Stimulated activated CD8-positive, alpha-beta memory T cell treated with anti-CD3 and anti-CD28 coated beads, Interleukin-2, amount 100 ng/mL, for 1 hour (primary cell): ENCODE measurements at places on chromosomes 3 and 15.

DNA sequence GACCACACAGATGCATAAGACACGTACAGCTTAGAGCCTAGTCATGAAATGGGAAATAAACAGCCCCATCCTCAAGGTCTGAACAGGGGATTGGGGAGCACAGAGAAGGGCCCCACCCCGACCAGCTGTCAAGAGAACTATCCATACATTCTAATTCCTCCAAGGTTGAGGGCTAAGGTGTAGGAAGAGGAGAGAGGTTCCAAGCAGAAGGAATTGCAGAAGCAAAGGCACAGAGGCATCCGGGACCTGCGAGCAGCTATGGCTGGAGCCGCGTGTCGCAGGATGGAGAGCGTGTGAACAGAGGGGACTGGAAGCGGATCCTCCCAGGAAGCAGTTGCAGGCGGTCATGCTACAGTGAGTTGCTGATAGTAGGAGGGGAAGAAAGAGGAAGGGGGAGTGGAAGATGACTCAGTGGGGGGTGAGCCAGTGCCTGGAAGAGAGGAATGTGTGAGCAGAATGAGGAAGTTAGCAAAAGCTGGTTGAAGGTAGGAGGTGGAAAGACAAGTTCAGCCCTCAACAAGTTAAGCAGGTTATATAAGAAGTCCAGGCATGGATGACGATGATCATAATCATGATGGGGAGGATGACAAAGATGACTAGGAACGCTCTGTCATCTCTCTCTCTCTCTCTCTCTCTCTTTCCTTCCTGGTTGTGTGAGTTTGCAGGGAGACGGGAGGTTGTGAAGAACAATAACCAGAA lies 89.7 kb downstream of the LIPC start:
- no peak for DNase-seq

GRCh38 chr3:37546876-37547275 lies 314.8 kb upstream of the CTDSPL start:
- no peak for DNase-seq

DNA sequence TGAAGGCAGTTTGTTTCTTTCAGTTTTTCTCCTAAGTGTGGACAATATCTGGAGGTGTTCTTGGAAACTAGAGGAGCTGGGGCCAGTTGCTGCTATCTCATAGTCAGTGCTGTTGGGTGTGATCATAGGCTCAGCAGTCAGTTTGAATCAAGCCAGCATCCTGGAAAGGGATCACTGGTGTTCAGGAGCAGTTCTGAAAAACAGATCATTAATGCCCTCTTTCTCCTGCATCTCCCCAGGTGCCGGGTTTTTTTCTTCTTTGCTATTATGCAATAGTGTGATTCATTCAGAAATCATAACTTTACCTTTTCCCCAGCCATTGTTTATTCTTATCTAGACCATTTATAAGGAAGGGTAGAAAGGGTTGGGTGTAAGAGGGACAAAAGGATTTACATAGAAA lies 24.0 kb downstream of the LNP1 start:
- no peak for DNase-seq

DNA sequence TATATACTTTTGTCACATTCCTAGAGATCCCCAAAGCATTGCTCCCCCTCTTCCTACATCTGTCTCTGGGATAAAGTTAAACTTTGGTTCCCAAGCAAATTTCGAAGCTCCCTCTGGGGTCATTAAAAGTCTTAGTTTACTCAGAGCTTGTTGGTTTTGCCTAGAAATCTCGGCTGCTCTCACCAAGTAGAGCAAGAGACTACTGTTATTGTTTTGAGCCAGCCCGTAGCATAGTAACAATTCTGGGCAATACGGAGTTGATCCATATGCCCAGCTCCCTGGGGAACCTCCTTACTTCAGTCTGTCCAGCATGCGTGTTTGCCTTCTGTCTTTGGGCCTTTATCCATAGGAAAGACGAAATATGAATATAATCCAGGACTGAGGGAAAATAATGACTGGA lies 10.0 kb upstream of the P3H2 start:
- no peak for DNase-seq

DNA sequence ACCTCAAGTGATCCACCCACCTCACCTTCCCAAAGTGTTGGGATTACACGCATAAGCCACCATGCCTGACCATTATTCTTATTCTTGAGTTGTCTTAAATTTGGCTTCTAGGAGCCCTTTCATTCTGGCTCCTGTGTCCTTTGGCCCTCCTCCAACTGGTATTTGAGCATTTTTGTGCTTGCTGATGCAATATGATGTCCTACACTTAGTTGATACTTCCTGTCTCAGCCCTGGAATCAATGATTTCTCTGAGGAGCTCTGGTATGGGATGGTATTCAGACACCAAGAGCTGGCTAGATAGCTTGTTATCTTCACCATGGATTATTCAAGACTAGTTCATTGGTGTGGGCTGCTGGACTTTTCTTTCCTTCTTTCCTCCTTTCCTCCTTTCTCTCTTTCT lies 25.4 kb downstream of the ZNF621 start:
- no peak for DNase-seq

- DNase-seq: no peak
These were observed 48.5 kb downstream of the HERC2 start for GRCh38 chr15:28273468-28273867.

DNA sequence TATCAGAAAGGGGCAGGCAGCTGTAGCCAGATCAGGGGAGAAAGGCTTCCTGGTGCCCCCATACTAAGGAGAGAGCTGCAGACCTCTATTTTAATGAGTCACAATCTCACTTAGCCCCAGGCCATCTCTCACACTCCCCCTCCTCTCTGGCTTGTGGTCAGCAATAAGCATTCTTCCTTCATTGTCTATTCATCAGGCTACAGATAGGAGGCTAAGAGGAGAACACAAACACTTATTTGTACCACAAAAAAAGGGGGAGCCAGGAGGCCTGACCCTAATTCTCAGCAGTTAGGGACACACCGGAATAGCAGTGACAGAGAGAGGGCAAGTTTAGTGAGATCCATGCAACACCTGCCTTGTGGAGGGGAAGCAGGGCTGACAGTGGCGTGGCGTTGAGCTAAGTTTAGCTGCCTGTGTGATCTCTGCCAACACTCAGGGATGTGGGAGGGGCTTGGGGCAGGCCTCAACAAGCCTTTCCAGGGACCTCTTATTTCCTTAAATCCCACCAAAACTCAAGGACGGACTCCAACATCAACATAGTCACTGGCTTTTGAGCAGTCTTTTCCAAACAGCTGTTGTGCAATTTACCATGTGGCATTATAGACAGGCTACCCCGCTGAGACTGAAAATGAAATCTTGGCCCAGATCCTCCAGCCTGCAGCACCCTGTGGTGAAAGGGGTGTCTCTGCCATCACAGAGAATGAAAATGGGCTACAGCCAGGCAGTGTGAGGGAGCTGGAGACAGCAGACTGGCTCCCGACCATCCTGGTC lies 191.9 kb upstream of the TSC22D2 start:
- no peak for DNase-seq

DNA sequence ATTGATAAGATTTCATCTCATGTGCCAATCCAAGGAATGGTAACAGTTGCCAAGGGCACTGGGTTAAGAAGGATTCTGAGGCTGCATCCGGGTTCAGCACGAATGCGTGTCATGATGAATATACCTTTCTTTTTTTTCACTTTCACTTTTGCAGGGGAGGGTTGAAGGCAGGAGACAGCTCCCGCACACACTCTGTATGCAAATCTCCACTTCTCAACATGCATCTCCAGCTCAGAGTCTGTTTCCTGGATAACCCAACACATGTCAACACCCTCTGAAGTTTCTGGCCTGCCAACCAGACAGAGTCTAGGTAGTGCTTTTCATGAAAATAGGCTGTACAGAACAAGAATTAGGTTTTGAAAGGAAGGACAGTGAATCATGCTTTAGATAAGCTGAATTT lies 21.6 kb downstream of the B4GALT4 start:
- no peak for DNase-seq

GRCh38 chr3:152222327-152222726 lies 46.4 kb upstream of the MBNL1 start:
- no peak for DNase-seq

DNA sequence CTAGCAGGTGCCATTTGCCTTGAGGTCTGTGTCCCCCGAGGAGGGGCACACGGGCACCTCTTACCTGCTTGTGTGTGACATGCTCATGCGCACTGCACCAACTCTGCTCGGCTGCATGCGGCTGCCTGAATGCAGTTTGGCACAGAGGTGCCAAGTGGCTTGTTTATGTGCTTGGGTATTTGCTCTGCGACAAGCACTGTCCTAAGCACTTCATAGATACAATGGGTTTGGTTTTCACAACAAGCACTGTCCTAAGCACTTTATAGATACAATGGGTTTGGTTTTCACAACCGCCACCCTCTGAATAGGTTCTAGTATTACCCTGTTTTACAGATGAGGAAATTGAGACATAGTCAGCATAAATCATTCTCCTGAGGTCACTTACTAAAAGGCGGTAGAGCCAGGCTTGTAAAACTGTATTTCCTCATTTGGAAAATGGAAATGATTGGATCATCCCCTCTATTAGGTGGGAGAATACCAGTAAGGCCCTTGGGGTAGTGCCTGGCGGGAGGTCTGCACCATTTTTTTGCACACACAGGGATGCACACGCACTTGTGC lies 487 bp downstream of the ITIH4 start:
- no peak for DNase-seq

DNA sequence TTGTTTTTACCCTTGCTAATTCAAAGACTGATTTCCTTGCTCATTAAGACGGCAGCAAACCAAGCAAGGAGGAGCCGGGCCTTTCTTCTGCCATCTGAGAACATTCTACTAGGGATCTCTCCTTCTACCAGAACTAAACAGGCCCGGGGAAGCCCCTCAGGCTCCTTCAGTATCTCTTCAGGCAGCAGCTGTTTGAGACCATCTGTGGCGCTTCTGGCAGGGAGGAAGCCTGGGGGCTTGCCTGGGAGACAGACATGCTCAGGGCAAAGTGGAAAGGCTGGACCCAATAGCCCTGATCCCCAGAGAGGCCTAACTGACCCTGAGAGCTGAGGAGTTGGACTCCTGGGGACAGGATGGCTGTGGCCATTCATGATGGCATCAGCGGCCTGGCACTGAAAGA lies 67.9 kb downstream of the FEM1B start:
- no peak for DNase-seq

- DNase-seq: no peak
These were observed 240.0 kb upstream of the SEMA6D start for GRCh38 chr15:47477341-47477740.

GRCh38 chr3:115651087-115651486 lies 27.8 kb downstream of the GAP43 start:
- no peak for DNase-seq

DNA sequence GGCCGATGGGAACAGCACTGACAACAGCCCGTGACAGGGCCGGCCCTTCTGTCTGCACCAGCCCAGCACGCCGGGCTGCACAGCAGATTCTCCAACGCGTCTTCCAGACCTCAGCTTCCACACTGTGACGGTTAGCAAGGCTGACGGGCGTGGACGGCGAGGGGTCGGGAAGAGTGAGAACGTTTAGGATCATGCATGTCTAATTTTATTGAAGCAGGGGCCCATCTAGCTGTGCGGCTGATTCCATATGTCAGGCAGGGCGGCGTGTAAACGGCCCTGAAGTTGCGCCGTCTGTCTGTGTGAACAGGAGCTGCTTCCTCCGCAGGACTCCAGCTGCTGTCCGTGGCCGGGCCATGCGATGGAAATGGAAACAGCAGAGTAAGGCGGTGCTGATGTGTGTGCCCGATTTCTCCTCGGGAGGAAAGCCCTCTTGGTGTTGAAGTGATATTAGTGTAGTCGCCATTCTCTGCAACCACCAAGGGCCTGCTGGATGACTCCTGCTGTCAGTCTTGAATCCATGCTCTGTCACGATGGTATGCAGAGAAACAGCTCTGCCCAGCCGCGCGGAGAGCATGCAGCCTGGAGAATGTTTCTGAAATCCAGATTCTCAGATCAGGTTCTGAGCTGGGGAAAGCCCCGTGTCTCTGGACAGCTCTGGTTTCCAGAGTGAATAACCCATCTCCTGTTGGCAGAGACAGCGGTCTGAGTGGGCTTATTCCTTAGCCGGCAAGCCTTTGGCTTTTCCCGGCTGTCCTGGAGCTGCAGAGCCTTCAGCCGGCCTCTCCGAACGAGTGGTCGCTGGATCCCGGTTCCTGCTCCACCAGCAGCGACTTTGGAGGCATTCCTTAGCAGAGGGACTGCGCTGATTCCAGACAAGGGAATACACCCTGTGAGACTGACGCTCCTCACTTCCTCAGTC lies 158.1 kb upstream of the UBE3A start:
- DNase-seq: no peak

DNA sequence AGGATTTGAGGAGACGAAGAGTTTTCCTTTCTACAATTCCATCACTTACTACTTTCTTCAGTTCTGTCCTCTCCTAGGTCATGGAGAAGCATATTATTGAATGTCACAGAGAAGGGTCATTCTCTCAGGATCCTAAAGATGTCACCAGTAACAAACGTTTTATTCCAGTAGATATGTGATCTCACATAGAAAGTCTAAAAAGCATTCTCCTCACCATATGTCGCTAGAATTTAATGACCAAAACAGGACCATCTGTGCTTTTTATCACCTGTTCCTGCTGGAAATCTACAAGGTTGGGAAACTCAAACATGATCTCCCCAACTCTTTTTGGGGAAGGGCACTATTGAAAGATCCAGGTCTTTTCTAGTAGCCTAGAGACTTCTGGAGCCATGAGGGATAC lies 24.0 kb upstream of the FRMD5 start:
- DNase-seq: no peak
